Mucosa of descending colon (tissue), 3 donors: ENCODE measurements at places on chromosomes 13 and 19.

DNA sequence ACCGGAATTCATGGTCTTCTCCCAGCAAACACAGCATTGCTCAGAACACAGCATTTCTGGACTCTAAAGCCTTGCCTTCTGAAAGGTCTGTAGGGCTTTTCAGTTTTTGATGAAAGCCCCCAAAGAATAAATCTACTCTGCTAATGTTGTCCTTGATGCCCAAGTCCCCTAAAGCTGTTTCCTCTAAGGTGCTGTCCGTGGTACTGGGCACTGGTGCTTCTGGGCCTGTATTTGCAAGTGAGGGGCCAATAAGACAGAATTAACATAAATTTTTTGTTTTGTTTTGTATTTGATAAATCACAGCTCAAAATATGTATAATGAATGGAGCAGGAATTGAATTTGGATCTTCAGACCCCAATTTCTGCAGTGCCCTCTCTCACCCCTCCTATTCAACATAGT is 12.1 kb upstream of the LGALS13 start:
- DNase-seq = no peak

- DNase-seq = no peak
These were observed 8.5 kb downstream of the UBXN6 start for GRCh38 chr19:4449022-4449638.

GRCh38 chr19:30310602-30311263 is 61.5 kb upstream of the ZNF536 start:
- DNase-seq = no peak

GRCh38 chr13:51999921-52000320 is 11.3 kb downstream of the ATP7B start:
- no peak for DNase-seq

GRCh38 chr19:54100561-54100960 is at the start of gene OSCAR:
OSCAR (minus strand) TSS chr19:54100803; CDS start chr19:54100792, 11 bp downstream.
- DNase-seq = no peak

DNA sequence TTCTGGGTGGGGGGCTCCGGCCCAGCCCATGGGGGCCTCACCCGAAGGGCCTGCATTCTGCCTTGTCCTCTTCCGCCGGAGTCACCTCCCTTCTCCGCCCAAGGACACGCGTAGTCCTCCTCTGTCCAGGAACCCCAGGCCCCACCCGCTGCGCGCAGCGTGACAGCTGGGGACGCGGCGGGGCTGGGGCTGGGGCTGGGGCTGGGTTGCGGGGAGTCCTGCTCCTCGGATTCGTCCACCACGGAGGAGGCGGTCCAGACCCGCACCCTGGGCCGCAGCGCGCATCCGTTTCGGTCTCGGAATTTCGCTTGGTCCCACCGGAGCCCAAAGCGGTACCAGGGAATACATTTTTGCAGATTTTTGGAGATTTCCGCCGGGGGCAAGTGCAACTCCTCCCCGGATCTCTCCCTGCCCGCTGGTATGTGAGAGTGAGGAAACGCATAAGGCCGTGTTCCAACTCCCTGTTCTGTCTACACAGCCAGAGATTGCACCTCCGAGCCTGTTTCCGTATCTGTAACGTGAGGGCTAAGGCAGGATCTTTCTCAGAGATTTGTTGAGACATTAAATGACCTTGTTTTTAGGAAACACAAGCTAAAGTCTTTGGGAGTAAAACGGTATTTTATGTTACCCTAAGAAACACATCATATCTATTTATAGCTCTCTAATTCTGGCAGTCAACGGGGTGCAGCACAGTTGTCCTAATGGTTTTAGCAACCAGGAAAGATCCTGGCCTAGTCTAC is at the start of gene COX7A1:
Gene COX7A1 (minus strand): TSS at position 96 of the 740 bp plus-strand sequence. CDS start 40 bp downstream, at position 56.
- peak; percentile 46 for DNase-seq
